ENCODE measurements at places on chromosomes 6 and 20.

DNA sequence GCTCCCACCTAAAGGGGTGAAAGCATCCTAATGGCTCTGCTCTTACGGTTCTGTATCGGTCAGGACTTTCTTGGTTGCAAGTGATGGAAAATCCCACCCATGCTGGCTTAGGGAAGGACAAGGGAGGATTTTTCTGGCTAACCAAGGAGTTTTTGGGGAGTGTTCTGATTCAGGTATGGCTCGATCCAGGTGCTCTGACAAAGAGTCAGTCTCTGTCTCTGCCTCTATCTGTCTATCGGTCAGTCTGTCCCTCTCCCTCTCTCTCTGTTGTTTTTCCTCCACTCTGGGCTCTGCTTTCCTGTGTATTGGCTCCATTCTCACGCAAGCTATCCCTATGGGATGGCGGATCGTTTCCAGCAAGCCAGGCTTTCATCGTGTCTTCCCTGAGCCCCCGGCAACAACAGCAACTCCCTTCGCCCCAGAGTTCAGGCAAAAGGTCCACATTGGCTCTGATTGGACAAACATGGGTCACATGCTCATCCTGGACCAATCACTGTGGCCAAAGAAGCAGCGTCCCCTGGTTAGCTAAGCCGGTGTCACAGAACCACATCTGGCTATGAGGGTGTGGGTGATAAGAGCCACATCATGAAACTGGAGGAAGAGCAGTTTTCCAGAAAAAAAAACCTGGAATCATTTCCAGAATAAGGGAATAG is 160.3 kb downstream of the BMP7 start:
- DNase-seq, result no peak

GRCh38 chr20:35341366-35342028 is 49.3 kb upstream of the FAM83C start:
- DNase-seq, result no peak

DNA sequence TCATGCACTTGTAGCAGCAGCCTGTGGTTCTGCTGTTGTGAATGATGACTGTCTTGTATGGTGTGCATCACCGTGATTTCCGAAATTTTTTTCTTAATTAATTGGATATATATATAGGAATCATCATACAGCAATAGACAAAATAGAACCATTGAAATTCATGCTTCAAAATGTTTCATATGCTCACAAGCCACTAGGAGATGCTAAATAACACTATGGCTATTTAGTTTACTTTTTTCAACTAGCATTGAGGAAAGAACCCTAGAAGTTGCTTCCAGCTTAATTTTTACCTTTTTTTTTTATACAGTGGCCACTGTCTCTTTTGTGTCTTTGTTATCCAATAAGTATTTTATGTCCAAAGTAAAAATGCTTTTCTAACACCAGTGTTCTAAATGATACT is 485.4 kb downstream of the CDKAL1 start:
- no peak for DNase-seq

DNA sequence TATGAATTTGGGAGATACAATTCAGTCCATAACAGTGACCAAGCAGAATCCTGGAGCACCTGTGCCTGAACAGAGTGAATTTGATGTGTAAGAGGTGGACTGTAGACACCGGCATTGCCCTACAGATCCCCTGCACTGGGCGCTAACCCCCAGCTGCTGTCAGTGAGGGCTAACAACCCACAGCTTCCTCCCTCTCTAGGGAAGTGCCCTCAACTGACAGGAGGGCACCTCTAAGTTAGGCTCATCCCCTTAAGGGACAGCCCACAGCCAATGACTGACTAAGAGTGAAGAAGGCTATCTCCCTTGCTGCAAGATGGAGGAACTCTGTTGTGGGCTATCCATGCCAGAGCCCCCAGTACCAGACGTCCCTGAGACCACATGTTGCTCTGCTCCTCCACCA is 15.3 kb upstream of the BPIFB1 start:
- DNase-seq, result no peak

GRCh38 chr6:136624347-136624746 is 74.1 kb upstream of the MAP7 start:
- no peak for DNase-seq

GRCh38 chr6:16181439-16182297 is 52.8 kb downstream of the MYLIP start:
- DNase-seq, result no peak

DNA sequence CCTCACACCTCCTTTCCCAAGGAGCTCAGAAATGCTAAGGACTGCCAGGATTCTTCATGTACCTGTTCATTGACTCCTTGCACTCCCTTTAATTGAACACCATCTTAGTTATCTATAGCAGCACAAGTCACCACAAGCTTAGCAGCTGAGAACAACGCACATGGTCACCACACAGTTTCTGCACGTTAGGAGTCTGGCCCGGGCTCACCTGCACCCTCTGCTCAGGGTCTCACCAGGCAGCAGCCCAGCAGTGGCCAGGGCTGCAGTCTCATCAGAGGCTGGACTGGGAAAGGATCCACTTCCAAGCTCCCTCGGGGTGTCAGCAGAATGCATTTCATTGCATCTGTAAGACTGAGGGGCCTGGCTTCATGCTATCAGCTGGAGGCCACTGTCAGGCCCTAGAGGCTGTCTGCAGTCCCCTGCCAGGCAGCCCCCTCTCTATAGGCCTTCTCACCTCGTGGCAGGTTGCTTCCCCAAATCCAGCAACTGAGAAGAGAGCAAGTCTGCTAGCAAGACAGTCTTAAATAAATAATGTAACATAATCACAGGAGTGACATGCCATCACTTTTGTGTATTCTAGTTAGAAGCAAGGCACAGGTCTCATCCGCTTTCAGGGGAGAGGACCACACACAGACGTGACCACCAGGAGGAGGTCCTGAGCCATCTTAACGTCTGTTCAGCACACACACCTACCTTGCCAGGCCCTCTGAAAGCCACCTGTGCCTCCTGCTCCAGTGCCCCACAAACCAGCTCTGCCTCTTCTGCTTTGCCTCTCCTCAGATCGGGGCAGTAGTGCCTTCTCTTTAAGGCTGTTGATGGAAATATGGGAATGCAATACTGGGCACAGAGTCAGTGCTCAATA is 165.2 kb upstream of the CST7 start:
- no peak for DNase-seq

Data from stimulated activated CD4-positive, alpha-beta T cell treated with anti-CD3 and anti-CD28 coated beads, Interleukin-12 subunit alpha, Interleukin-12 subunit beta, amount 100 ng/mL, for 24 hours (primary cell).